ENCODE measurements at places on chromosomes 7 and 10.
A peak's percentile ranks its signal among the peaks of the same experiment; 100 is the strongest.

- no peak for DNase-seq
These were observed 68.6 kb downstream of the C7orf25 start for GRCh38 chr7:42843205-42843800.

DNA sequence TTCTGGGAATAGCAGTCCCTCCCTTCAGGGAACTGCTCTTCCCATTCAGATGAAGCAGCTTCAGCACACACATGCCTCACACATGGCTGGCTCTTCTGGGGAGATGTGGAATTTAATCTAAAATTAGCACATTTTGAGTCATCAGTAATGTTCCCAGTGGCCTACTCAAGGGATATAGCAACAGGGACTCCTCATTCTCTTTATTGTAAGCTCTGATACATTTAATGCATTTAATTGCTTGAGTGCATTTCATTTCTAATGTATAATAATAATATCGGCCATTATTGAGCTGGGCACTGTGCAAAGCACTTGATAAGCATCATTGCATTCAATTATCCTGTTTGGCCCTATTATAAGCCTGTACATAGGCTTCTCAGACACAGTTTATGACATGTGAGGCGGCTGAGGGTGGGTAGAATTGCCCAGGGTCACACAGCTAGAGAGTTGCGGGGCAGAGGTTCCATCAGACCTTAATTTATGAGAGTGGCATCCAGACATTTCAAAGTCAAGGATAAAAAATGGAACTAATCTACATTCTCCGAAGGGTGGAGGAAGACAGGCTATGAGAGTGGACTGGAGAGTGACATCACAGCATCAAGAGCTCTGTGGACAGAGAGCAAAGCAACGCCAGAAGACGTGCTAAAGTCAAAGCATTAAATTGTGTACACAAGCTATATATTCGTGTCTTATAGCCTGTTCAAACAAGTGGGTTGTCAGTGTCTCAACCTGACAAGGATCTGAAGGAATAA is 76.8 kb downstream of the LANCL2 start:
- DNase-seq = no peak

GRCh38 chr10:128629111-128630096 is 503.2 kb upstream of the MKI67 start:
- DNase-seq = no peak

- no peak for DNase-seq
These were observed 7.4 kb downstream of the LRRC20 start for GRCh38 chr10:70374775-70375614.

DNA sequence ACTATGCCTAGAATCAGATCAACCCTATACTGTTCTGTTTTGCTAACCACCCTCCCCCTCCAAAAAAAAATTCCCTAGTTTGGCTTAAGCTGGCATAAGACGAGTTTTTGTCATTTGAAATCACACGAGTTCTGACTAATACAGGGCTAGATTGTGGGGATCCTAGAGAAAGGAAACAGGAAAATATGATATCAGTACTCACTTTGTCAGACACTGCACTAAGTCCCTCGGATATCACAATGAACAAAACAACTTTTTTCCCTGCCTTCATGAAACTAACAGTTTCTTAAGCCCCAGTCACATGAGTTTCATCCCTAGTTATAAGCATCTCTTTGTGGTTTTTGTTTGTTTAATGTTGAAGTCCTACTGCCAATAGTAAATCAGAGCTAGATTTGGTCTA is 118.5 kb downstream of the ITGB8 start:
- DNase-seq = no peak

DNA sequence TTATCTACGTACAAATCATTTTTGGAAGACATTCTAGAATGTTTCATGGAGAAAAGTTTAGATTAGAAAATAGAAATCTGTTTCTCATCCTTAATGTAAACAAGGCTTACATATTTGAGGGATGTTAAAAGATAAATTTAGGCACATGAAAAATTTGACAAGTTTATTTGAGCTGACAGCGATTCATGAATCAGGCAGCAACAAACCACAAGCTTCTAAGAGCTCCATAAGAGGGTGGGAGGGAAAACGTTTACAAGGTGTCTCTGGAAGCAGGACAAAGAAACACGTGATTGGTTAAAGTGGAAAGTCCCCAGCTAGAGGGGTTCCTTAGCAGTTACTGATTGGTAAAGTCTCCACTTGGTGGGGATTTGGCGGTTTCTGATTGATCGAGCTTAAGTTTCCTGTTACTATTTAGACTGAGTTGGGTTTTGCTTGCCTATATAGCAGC is 228.9 kb upstream of the PITRM1 start:
- no peak for DNase-seq

- DNase-seq = no peak
These were observed 30.5 kb downstream of the CFAP43 start for GRCh38 chr10:104201636-104202035.

DNA sequence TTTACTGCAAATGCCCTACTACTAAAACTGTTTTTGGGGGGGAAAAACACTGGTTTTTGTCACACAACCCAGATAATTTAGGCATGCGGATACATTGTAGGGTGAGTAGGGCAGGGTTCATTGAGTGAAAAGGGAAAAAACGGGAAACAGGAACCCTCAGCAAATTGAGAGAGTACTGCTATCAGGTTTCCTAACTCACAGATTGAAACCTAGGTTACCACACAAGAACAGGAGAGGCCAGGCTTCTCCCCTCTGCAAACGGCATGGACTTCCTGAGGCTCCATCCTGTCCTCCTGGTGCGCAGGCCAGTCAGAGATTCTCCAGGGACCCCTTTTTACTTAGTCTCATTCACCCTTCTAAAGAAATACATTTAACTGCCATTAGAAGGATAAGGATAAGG is 30.6 kb downstream of the AVL9 start:
- no peak for DNase-seq

- peak; percentile 19 for DNase-seq
These were observed 289.3 kb downstream of the PTEN start for GRCh38 chr10:88152728-88153133.

GRCh38 chr10:78394047-78394446 is 360.4 kb downstream of the RPS24 start:
- DNase-seq = no peak

GRCh38 chr10:123402656-123403055 is 248.5 kb downstream of the BUB3 start:
- no peak for DNase-seq

- DNase-seq = no peak
These were observed 307.2 kb downstream of the PRPF18 start for GRCh38 chr10:13893926-13894325.

GRCh38 chr10:104424719-104425118 is 71.1 kb downstream of the CFAP58 start:
- no peak for DNase-seq

- no peak for DNase-seq
These were observed 15.6 kb upstream of the ZNF25 start for GRCh38 chr10:37992083-37992482.

DNA sequence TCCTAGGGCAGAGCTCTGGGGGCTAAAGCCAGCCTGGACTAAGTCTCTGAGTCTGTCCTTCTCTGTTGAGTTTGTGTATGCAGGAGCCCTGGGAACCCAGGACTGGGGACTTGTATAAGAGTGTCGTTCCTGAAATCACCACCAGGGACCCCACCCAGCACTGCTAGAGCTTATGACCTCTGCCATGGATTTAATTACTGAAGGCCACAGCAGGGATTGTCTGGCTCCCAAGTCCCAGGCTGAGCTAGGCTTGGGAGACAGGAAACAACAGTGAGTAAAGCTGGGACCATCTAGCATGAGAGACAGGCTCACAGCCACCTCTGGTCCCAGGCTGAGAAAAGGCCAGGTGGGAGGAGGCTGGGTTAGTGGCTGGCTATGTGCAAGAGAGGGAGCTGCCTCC is 1.4 kb upstream of the TSPAN15 start:
- peak; percentile 25 for DNase-seq

DNA sequence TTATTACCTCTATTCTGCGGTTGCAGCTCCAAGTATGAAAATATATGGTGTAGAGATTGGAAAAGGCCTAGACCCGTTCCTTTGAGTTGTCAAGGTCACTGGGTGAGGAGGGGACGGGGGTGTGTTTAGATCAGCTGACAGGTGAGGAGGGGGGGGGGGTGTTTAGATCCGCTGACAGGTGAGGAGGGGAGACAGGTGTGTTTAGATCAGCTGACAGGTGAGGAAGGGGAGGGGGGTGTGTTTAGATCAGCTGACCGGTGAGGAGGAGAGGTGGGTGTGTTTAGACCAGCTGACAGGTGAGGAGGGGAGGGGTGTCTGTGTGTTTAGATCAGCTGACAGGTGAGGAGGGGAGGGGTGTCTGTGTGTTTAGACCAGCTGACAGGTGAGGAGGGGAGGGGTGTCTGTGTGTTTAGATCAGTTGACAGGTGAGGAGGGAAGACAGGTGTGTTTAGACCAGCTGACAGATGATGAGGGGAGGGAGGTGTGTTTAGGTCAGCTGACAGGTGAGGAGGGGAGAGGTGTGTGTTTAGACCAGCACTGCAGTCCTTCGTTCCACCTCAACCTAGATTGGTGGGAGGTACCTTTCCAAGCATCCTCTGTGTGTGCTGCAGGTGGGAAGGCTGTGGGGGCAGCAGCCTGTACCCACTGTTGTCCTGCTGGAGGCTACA is 655.0 kb upstream of the ADARB2 start:
- DNase-seq = no peak

- DNase-seq = no peak
These were observed 474.8 kb upstream of the PFKP start for GRCh38 chr10:2592360-2593160.

DNA sequence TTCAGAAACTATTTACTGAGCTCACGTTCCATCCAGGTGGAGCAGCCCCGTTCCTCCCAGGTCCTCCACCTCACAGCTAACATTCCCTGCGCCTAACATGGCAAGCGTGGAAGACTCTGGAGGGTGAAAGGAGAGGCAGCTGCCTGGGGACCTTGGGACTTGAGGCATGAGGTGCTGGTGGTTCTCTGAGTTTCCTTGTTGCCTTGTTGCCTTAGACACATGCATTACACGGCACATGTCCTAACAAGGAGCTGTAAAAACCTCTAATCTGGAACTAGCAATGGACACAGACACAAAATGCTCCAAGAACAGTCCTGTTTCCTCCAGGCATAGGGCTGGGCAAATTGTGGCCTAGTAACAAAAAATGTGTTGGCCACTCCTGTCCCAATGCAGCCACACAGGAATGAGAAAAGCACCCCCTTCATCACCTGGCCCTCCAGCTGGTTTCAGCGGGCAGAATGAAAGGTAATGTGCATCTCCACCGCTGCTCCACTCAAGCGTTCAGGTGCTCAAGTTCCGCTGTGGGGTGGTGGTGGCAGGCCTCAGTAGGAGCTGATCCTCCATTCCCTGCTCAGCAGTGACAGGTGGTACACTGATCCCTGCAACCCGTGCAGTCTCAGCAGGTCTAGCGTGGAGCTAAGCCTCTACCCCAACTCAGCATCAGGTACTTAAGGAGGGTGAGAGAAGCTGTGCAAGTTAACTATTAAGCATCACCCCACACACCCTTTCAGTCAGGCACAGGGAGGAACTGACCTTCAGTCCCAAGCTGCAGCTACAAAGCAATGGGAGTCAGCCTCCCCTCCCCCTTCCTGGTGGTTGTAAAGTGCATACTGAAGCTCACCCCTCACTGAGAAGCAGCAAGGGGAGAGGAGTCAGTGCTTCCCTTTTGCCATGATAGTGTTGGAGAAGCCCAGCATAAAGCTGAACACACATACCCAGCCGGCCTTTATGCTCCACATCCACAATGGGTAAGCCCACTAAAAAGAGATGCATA is 382.8 kb downstream of the SDK1 start:
- DNase-seq = no peak

- peak; percentile 62 for DNase-seq
These were observed 711 bp downstream of the NAMPT start for GRCh38 chr7:106283831-106284713.

- no peak for DNase-seq
These were observed 59.2 kb upstream of the CYP2C9 start for GRCh38 chr10:94879214-94879613.

DNA sequence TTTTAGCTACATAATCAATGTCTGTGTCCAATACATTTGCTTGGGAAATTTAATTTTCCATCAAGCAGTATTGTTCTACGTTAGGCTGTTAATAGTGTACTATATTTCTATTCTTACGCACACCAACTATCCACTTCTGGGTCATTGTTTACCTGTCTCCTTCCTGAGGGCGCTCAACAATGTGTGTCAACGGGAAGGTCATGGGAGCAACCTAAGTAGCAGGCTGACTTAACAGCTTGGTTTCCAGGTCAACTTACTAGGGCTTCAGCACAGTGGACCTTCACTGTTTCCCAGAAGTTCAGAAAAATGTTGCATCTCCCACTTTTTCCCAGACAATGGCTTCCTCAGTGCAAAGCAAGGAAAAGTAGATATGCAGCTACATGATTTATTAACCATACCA is 13.7 kb downstream of the THSD7A start:
- DNase-seq = no peak

GRCh38 chr10:26628395-26628794 is 69.1 kb upstream of the PDSS1 start:
- DNase-seq = no peak

DNA sequence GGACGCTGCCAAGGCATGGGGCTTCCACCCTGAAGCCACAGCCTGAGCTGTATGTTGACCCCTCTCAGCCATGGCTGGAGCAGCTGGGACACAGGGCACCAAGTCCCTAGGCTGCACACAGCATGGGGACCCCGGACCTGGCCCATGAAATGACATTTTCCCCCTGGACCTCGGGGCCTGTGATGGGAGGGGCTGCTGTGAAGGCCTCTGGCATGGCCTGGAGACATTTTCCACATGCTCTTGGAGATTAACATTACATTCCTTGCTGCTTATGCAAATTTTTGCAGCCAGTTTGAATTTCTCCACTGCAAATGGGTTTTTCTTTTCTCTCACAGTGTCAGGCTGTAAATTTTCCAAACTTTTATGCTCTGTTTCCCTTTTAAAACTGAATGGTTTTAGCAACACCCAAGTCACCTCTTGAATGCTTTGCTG is 463.6 kb downstream of the ZWINT start:
- DNase-seq = no peak

DNA sequence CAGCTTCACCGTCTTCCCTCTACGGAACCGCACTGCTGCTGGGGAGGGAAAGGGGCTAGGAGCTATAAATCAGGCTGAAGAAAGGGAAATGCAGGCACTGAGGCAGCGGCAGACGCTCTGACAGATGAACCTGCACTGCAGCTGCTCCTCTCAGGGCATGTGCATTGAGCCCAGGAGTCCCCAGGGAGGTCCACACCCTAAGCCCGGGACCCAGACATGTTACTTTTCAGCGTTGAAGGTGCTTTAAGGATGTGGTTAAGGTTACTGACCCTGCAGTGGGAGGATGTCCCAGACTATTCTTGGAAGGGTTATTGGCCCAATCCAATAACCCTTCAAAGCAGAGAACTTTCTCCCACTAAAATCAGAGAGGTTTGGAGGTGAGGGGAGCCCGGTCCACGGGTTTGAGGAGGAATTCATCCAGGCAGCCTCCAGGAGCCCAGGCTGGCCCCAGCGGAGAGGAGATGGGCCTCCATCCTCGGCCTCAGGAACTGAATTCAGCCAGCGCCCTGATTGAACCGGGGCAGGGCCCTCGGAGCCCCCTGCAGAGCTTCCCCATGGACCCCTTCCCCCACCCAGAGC is 75.4 kb downstream of the ADARB2 start:
- DNase-seq = no peak

GRCh38 chr10:35089611-35090161 is 455 bp downstream of the CUL2 start:
- no peak for DNase-seq

All from stimulated activated CD4-positive, alpha-beta T cell treated with anti-CD3 and anti-CD28 coated beads, Interleukin-2, amount 100 ng/mL, for 4 hours (primary cell).